ENCODE measurements at places on chromosomes 4 and X.
A peak's percentile ranks its signal among the peaks of the same experiment; 100 is the strongest.

DNA sequence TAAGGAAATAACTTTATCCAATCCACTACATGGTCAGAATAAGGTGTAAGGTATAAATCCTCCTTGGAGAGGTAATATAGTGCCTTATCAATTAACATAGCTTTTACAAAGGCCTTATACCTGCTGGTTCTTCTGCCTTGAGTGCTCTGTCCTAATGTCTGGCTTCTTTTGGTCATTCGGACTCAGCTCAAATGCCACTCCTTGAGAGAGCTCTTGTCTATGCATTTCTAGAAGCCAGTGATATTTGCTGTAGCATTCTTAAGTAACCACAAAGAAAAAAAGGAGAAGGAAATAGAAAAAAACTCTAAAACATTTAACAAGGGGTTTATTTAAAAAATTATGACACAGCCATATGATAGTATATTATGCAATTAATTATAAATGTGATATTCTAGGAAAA lies 444.8 kb upstream of the SLIT2 start:
- DNase-seq = no peak

DNA sequence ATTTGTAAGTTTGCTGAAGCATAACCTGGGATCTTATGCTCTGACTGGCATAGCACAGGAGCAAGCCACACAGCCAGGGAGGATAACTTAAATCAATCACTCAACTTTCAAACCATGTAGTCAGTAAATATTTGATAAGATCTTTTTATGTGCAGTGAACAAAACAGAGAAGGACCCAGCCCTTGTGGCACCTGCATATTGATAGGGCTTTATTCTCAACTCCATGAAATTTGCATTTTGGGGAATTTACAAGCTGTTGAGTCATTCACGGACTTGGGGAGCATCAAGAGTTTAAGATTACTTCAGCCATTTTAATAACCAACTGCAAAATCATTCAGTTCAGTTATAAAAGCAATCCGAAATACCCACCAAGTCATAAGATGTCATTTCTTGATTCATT lies 122.6 kb downstream of the COMMD8 start:
- DNase-seq = no peak

DNA sequence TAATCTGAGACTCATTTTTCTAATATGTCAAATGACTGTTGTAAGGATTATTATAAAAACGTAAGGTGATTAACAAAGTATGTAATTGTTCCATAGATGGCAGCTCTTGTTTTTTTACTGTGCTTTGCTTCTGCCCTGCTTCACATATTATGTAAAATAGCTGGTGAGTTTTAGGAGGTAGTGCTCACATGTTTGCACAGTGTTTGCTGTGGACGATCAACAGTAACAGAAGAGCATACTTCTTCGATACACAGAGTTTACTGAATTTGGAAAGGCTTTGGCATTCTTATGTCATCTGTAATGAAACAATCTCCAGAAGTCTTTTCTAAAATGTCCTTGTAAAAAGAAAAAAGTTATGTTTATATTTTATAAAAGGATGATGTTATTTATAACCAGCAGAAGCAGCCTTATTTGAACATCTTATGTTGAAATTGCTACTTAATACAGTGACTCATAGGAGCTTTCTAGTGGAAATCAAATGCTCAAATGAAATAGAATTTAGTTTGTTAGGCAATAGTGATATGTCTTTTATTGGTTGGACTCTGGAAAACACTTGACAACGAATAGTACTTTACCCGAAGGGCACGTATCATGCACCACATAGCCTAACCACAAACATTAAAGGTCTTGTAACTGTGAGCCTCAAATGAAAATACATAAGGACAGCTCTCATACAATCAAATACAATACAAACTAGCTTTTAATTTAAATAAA lies 1.9 kb upstream of the MTTP start:
- DNase-seq = no peak

- DNase-seq = no peak
These were observed 6.8 kb upstream of the DUSP9 start for GRCh38 chrX:153640045-153640686.

DNA sequence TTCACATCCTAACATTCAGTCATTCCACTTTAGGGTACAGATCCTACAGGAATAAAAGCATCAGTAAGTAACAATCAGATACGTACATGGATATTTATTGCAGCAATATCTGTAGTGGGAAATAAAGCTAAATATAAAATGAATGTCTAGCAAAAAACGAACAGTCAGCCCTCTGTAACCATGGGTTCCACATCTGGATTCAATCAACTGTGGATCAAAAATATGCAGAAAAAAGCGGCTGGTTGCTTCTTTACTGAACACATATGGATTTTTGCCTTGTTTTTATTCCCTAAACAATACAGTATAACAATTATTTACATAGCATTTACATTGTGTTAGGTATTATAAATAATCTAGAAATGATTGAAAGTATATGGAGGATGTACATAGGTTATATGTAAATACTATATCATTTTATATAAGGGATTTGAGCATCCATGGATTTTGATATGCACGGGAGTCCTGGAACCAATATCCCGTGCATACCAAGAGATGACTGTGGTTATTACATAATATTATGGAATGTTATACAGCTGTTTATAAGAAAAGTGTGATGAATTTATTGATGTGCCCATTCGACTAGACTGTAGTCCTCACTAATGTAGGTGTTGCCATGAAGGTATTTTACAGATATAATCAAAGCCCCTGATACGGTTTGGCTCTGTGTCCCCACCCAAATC lies 132.8 kb downstream of the ARHGEF9 start:
- peak; percentile 59 for DNase-seq

DNA sequence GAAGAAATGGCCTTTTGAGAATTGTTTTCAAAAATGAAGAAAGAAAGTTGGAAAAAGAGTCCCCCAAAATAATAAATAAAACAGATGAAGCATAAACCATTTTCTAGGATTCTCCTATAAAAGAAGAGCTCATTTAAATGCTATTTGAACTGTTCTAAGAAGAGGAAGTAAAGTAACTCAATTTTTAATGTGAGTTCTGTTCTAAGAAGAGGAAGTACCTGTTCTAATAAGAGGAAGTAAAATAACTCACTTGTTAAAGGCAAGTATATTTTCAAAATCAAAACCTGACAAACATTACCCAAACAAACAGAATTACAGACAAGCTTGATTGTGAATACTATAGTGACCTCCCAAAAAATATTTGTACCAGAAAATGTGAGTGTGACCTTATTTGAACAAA lies 1326.3 kb downstream of the C4orf33 start:
- no peak for DNase-seq

DNA sequence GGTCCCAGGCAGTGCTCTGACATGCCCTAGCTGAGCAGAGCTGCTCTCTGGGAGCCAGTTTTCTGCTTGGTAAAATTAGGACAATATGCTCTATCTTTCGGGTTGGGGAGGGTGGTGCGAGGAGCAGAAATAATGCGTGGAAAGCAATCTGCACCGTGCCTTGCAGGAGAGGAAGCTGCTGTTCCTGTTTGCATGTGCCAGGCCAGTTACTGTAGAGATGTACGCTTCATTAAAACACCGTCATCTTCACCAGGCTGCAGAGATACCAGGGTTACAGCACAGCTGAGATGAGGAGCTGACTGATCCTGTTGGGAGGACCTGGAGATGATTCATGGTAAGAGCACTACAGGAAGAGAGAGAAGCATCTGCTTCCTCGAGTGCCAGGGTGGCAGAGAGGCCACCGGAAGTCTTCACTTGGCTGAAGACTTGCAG lies 29.5 kb upstream of the IRF2 start:
- no peak for DNase-seq

DNA sequence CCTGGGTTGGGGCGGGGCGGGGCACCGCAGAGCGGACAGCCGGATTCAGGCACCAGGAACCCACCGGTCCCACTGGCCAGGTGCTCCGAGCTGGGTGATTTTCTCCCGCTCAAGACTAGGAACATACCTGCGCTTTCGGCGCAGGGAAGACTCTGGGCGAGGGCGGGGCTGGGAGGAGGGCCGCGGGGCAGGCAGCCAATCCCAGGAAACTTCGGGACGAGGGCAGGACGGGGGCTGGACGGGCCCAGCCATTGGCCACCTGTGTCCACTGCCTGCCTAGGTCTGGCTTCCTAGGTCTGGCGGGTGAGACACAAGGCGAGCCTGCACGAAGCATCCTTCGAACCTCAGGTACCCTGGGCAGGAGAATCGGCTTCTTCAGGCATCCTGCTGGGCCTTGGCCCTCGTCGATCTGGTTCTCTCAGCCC lies 274 bp upstream of the ERVMER34-1 start:
- DNase-seq = no peak

DNA sequence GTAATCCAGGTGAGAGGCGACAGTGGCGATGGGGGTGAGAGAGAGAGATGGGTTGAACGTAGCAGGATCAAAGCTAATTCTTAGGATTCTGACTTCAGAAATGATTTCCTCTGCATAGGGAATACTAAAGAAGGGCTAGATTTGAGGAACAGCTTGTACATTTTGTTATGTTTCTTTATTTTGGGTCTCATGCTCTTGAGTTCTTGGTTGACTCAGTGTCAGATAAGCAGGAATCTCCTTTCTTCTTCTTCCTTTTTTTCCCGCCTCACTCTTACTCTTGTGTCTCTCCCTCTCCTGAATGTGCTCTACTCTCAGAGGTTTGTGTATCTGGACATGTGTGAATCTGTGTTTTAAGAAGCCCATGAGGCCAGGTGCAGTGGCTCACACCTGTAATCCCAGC lies 36.4 kb downstream of the FAM193A start:
- DNase-seq = no peak

- no peak for DNase-seq
These were observed 36.3 kb downstream of the ING2 start for GRCh38 chr4:183541010-183541751.

GRCh38 chr4:2297606-2298531 lies 36.0 kb upstream of the MXD4 start:
- no peak for DNase-seq

GRCh38 chr4:151666501-151666900 lies 94.3 kb downstream of the GATB start:
- no peak for DNase-seq

DNA sequence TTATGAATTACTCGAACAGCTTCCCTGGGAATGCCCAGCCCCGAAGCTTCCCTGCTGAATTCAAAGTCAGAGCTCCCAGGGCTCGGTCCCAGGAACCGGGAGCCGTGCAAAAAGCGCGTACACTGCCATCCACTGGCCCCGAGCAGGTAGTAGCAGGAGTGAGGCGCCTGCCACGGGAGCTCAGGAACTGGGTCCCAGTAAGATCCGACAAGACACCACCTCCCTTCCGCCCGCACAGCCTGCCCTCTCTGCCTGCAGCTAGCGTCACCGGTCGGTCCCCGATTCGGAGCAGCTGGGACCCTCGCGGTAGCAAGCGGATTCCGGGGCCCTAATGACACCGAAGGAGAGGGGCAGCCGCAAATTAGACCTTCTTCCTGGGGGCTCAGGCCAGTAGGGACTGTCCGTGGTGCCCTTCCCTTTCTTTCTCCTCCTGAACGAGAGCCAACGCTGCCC lies 1.2 kb downstream of the CORIN start:
- DNase-seq = peak; percentile 58

- DNase-seq = no peak
These were observed 292.7 kb downstream of the GPAT3 start for GRCh38 chr4:83828601-83829000.

DNA sequence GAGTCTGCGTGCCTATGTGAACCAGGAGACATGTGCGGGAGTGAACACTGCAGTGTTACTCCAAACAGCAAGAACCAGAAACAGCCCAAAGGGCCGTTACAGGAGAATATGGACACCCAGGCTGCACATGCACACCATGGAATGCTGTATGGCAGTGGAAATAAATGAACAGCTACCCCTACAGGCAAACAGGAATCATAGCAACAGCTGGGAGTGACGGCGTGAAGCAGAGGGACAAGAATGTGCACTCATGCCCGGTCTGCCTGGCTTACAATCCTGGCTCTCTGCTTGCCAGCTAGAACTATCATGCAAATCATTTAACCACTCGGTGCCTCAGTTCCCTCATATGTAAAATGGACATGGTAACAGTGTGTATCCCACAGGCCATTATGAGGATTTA lies 16.6 kb downstream of the GPKOW start:
- no peak for DNase-seq

DNA sequence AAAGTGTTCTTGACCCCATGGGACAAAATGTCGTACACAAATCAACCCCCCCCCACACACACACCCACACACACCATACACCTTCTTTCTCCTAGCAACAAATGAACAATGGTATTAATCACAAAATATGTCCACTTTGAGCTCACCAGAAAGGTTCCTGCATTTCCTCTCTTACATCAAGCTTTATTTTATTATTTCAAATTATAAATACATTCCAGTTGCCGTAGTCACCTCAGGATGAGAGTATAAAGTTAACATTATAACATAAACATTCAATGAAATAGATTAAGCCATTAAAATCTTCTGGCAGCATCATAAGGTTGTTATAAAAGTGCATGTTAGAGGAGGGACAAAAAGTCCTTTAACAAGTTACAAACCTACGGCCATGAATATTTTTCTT lies 7.3 kb downstream of the XK start:
- DNase-seq = no peak

- DNase-seq = no peak
These were observed 116.9 kb upstream of the GALNT7 start for GRCh38 chr4:173051716-173052115.

DNA sequence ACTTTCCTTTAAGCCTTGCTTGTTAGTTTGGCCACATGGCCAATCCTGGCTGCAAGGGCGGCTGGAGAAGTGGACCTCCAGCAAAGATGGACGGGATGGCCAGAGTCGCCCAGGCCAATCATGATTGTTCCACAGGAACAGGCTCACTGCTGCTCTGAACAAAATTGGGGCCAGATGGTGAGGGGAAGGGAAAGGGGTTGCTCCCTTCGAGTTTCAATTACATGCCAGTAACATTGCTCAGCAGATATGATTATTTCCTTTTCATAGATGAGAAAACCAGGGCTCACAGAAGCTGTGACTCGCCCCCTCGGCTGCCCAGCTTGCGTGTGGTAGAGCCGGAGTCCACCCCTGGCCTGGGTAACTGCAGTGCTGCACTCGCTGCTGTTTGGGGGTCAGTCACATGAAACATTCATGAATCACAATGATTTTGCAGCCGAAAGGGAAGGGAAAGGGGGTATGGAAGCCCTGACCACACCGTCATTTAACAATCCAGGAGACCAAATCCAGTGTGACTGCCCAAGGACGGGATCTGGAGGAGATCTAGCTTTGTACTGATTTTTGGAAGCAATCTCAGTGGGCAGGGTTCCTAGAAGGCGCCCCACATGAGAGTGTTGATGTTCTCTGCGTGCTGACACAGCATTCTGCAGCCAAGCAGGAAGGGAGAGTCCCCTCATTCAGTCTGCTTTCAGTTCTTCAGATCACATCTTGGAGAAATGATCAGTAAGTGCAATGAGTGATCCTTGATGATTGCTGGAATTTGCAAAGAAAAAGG lies 77.3 kb upstream of the MSX1 start:
- DNase-seq = peak; percentile 52

- DNase-seq = no peak
These were observed 35.0 kb upstream of the DKK2 start for GRCh38 chr4:107071108-107071507.

- no peak for DNase-seq
These were observed 41.8 kb upstream of the HS3ST1 start for GRCh38 chr4:11470438-11471045.

- no peak for DNase-seq
These were observed 261.7 kb upstream of the GNPDA2 start for GRCh38 chr4:44988011-44988410.

- no peak for DNase-seq
These were observed at the start of gene INPP4B for GRCh38 chr4:142846108-142846728. TSS of gene INPP4B (minus strand) at chr4:142846301.

- no peak for DNase-seq
These were observed 5.9 kb downstream of the CDK16 start for GRCh38 chrX:47224266-47224895.

GRCh38 chr4:26751004-26751403 lies 109.6 kb upstream of the STIM2 start:
- no peak for DNase-seq

GRCh38 chr4:7607156-7607910 lies 172.6 kb upstream of the PSAPL1 start:
- DNase-seq = peak; percentile 39

Data from fibroblast of skin of left biceps (primary cell).